Stimulated activated CD8-positive, alpha-beta memory T cell treated with anti-CD3 and anti-CD28 coated beads, Interleukin-7, amount 100 ng/mL, for 24 hours (primary cell): ENCODE measurements at places on chromosomes 3 and 15.

DNA sequence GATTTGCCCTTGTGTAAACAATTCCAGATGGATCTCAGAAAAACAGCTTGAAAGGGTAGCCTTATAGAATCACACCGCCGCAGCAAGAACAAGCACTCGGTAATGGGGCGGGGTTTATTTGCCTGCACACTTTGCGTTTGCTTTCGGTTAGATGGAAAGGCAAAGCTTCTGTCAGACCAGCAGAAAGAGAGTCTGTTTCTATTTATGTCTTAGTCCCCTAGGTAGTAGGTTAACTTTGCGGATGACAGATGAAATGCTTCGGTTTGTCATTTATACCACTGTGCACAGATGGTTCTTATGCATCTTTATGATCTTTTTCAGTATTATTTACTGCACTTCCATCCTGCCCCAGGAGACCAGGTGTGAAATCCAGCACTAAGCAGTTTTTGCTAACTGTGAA is 62.2 kb downstream of the PYDC2 start:
- no peak for DNase-seq

DNA sequence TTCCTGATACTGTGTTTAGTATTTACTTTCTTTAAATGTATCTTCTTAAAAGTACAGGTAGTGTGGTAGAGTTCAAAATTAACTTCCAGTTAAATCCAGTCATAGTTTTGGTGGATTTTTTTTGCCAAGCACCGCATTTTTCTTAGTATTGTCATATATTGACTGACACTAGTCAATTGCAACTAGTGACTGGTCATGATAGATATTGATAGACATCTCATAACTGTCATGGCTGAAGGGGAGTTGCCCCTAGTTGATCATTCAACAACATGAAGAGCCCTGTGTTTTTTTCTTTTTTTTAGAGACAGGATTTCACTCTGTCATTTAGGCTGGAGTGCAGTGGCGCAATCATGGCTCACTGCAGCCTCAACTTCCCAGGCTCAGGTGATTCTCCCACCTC is 22.1 kb downstream of the RAB8B start:
- no peak for DNase-seq

DNA sequence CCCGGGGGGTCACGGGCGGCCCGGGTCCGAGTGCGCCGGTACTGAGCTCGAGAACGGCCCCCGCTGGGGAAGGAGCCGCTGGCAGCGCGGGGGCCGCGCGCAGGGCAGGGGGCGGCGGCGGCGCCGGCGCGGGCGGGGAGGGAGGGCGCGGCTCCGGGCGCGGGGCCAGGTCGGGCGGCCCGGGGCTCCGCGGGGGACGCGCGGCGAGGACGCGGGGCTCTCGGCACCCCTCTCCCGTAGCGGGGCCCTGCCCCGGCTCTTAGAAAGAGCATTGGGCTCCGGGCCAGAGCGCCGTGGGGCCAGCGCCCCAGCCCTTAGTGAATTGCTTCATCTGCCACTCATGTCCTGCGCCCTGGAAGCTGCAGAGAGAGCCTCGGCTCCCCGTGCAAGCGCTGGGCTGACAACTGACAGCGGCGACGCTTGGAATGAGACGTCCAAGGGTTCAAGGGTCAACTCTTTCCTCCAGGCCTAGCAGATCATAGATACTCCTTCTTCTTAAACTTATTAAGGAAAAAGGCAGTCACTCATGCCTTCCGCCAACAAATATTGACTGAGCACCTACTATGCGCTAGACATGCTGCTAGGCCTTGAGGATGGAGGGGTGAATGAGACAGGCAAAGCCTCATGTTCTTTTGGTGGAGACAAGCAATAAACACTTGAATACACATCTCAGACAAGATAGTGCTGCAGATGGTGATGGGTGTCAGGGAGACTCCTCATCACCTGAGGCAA is 140.8 kb downstream of the SMAD6 start:
- no peak for DNase-seq

- no peak for DNase-seq
These were observed 336.7 kb upstream of the ZNF717 start for GRCh38 chr3:76122007-76122406.

DNA sequence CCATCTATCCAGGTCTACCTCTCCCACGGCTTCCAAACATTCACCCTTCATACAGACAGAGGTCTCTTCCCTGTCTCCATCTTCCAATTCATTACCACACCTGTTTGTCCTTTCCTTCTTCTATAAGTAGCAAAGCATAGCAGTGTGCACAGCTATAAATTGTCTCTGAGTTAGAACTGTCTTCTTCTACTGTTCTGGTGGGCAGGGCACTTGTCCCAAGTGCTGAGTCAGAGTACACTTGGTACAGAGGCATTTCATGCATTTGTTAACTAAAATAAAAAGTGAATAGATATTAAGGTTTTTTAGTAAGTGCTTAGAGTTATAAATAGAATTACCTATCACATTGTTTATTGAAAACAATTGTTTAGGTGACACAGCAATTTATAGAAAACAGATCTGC is 150.1 kb upstream of the CCDC54 start:
- DNase-seq, result no peak

GRCh38 chr3:53350652-53351051 is 3.3 kb upstream of the DCP1A start:
- no peak for DNase-seq

GRCh38 chr15:52765785-52766184 is 24.4 kb downstream of the ONECUT1 start:
- DNase-seq, result no peak

DNA sequence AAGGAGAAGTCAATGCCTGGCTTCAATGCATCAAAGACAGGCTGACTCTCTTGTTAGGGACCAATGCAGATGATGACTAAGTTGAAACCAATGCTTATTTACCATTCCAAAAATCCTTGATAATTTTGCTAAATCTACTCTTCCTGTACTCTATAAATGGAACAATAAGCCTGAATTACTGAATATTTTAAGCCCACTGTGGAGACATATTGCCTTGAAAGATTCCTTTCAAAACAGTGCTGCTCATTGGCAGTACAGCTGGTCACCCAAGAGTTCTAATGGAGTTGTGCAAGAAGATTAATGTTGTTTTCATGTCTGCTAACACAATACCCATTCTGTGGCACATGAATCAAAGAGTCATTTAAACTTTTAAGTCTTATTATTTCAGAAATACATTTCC is 181.0 kb upstream of the CBLB start:
- DNase-seq, result no peak
